ENCODE measurements at places on chromosomes 4 and X.

- DNase-seq: no peak
Observed at GRCh38 chr4:141560056-141560455, 76.3 kb upstream of the IL15 start.

- DNase-seq: no peak
Observed at GRCh38 chr4:176949029-176949428, 156.3 kb upstream of the VEGFC start.

- no peak for DNase-seq
Observed at GRCh38 chr4:84258905-84259830, 239.9 kb downstream of the NKX6-1 start.

- DNase-seq: no peak
Observed at GRCh38 chr4:55020131-55020530, 105.3 kb downstream of the KDR start.

DNA sequence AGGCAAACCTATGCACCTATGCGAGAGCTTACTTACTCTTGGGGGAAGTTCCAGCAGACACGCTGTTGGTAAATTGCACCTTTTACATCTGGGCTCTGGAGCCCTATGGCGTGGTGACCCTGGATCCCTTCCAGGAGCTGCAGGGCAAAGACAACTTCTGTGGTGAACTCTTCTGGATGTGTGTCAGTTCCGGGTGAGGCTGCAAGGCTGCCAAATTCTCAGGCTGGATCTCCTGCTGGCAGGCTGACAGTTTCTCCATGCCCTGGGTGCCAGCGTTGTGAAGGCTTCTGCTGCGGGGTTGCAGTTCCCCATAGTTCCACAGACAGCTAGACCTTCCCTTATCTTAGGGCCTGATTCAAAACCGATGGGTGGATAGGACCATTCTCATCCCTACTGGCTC, 37.9 kb downstream of the RAP2C start:
- no peak for DNase-seq

GRCh38 chr4:123102897-123103471, 180.6 kb upstream of the NUDT6 start:
- no peak for DNase-seq

DNA sequence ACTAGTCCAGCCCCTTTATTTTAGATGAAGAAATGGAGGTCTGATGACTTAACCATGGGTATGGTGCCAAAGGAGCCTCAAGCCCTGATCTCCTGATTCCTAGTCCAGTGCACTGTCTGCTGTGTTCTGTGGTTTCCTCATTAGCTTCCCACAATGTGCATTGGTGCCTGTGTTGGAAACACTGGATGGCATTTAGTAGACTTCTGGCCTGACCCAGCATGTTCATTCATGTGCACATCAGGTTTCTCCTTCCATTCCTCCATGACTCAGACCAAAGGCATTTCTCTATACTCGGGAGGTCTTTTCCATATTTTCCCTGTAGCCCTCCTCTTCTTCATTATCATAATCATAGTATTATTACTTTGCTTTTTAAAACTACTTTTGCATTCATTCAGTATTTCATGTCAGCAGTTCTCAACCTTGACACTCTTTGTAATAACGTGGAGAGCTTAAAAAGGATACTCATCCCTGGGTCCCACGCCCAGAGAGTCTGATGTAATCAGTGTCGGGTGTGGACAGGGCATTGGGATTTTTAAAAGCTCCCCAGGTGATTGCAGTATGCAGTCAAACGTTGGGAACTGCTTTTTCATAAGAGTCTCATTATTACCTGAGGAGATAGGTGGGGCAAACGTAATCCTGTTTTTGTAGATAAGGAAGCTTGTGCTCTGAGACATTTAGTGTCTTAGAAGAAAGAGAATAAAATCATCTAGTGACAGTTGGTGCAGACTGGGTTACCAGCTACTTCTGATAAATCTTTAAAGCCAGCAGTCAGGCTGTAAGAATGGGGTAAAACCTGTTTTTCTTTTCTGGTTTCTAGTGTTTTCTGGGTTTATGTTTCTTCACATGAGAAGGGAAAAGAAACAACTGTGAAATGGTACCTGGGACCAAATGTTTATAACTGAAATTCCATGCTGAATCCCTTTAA, 40.9 kb upstream of the XK start:
- no peak for DNase-seq

DNA sequence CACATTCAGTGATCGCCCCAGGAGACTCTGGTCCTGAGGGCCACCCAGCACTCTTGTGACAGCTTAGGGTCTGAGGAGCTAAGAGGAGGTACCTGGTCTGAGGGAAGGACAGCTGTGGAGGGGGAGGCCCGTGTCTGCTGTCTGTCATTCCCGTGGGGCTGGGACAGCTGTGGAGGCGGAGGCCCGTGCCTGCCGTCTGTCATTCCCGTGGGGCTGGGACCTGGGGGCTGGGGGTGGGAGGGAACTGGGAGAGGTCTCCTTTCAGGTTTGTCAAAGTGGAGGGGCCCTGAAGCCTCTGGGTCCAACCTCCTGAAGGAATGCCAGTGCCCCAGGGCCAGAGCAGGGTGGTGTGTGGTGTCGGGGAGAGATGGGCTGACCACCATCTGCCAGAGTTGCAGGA, 45.0 kb upstream of the ADRA2C start:
- no peak for DNase-seq

DNA sequence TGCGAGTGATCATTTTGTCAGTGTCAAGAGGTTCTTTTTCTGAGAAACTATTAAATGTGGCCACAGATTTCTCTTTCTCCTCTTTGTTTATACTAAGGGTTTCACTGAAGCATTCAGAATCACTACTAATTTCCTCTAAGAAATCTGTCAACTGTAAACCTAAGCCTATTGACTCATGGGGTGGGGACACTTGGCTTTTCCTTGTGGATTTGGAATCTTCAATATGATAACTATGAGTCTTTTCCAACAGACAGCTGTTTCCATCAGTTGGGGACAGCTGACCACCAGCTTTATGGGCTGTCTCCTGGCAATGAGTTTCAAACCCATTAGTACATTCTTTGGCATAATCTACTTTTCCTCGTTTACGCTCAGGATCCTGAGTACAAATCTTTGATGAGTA, 13.8 kb downstream of the PGRMC1 start:
- no peak for DNase-seq
